ENCODE measurements at places on chromosomes 4 and X.

- DNase-seq, result no peak
Measured at GRCh38 chrX:1327651-1328304, 8.8 kb upstream of the IL3RA start.

GRCh38 chr4:69731847-69732246 is 28.6 kb downstream of the SULT1B1 start:
- no peak for DNase-seq

DNA sequence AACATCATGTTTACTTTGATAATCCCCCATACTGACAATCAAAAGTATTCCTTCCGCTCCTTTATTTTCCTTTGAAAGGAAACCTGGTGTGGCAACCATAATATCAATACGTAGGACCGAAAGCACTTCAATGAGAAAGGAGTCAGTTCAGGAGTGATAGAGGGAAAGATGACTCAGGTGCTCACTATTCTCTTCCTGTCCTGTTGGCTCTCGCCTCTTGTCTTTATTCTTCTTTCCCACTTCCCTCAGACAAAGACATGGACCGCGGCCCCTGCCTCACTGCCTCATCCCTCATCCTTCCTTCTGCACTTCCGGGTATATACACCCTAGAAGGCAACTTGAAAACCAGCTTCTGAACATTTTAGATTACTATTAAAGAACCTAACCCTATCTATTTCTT is 49.8 kb upstream of the TNIP3 start:
- DNase-seq, result no peak

GRCh38 chr4:170007113-170007512 is 19.1 kb downstream of the MFAP3L start:
- DNase-seq, result no peak

- DNase-seq, result no peak
Measured at GRCh38 chr4:100833906-100834305, 316.1 kb upstream of the EMCN start.

DNA sequence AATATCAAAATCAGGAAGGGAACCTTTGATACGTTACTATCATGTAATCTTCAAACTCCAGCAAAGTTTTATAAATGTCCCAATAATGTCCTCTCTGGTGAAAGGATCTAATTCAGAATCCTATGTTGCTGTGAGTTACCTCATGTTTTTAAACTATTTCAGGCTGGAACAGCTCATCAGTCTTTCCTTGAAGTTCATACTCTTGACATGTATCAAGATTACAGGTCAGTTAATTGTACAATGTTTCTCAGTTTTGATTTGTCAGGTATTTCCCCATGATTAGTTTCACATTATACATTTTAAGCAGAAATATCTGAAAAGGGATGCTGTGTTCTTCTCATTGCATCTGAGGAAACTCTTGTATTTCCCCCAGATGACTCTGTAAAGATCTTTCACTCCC is 136.5 kb upstream of the HS3ST1 start:
- no peak for DNase-seq

DNA sequence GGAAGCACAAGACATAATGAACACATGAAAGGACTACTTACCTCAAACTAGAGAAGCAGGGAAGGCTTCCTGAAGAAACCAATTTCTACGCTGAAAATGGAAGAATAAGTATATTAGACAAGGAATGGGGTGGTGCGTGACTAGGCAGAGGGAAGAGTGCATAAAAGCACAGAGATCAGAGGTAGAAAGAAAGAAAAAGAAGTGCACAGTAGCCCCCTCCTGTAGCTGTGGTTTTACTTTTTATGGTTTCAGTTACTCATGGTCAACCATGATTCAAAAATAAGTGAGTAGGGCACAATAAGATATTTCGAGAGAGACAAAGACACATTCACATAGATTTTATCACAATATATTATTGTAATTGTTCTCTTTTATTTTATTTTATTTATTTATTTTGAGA is 934.5 kb upstream of the INTU start:
- no peak for DNase-seq

GRCh38 chrX:38672646-38673045 is 111.3 kb downstream of the TSPAN7 start:
- DNase-seq, result no peak

DNA sequence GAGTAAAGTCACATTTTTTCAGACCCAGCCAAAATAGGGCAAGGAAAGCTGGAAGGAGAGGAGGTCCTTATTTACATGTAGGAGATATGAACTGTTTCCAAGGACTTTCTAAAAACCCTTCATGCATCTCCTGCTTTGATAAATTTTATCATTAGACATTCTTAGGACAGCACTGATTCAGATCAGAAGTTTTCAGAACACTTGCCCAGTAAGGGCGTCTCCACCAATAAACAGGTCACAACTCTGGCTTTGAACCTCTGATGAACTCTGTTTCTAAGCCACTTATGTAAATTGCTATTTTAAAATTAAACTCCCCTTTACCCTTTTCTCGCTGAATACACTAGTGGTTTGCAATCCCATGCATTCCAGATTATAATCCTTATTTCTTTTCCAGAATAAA is 505.3 kb upstream of the SLIT2 start:
- DNase-seq, result no peak

GRCh38 chr4:173318648-173319211 is 15.4 kb downstream of the HMGB2 start:
- no peak for DNase-seq

- DNase-seq, result no peak
Measured at GRCh38 chr4:6939761-6940743, 30.4 kb downstream of the TBC1D14 start.

- DNase-seq, result no peak
Measured at GRCh38 chr4:98747393-98748091, 89.1 kb upstream of the TSPAN5 start.

- no peak for DNase-seq
Measured at GRCh38 chrX:97638621-97639020, 754.9 kb downstream of the RPA4 start.

DNA sequence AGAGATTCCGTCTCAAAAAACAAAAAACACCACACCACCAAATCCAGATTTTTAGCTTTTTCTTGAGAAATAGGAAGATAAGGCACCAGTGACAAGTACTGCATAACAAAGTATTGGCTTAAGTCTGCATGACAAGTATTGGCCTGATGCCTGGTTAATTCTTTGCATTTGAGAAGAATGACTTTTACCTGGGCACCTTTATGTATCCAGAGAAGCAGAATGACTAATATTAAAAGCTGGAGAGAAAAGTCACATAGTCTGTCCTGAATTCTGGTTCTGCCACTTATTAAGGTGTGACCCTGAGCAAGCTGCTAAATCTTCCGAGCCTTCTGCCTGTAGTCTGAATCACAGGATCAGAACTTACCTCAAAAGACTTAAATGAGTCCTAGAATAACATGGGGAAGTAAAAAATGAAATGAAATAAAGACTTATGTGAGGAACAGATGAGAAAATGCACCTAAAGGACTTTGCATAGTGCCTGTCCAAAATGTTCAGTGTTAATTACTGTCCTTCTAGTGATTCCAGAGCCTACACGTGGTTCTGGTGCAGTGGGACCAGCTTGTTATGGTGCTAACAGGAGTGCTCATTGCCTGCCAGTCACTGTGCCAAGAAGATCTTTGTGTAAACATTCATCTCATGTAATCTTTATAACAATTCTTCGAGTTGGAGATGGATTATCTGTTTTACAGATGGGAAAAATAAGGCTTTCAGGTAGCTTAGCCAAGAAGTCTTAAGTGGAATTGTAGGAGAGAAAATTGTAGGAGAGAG is 31.6 kb downstream of the UGDH start:
- no peak for DNase-seq

- DNase-seq, result no peak
Measured at GRCh38 chr4:42460043-42460442, 62.8 kb downstream of the SHISA3 start.

DNA sequence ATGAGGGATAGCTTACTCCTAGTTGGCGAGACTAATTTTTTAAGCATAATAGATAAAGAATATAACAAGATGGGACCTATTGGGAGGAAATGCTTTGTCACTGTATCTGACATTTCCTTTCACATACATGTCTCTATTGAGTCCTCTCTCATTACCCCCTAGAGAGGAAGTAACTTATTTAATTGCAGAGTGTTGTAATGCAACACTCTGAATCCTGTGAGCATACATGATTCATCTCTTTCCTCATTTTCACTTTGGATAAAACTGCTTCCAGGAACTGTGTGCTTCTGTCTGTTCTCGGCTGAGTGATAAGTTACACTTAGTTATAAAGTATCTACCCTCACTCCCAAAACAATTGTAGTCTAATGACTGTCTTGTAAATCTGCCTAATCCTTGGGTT is 266.1 kb upstream of the ANXA10 start:
- DNase-seq, result no peak

DNA sequence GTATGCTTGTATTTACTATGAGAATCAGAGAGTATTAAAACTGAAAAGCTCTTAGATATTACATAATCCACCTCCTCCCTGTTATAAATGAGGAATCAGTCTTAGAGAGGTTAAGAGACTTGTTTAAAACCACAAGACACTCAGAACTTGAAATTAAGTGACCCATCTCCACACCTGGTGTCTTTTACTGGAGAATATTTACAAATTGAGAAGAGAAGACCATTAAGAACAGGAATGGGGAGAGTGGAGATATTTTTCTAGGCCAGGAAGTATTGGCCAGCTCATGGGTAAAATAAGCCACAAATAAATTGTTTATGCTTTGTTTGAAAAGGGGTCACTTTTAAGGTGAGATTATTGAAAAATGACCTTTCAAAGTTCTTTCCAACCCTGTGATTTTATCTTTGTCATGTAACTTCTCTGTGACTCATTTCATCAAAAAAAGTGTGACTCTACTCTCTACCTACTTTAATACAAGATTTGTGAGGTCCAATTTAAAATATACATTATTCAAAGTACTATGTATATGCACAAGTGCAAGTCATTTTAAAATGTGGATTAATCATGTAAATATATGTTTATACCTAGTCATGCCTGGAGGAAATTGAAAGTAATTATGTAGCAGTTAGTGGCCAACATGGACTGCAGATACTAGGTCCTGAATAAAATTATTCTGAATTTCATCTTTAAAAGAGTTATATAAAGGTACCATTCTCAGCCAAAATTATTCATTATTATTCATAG is 15.9 kb upstream of the COX7B2 start:
- no peak for DNase-seq

- no peak for DNase-seq
Measured at GRCh38 chrX:9327747-9328145, 137.1 kb upstream of the TBL1X start.

DNA sequence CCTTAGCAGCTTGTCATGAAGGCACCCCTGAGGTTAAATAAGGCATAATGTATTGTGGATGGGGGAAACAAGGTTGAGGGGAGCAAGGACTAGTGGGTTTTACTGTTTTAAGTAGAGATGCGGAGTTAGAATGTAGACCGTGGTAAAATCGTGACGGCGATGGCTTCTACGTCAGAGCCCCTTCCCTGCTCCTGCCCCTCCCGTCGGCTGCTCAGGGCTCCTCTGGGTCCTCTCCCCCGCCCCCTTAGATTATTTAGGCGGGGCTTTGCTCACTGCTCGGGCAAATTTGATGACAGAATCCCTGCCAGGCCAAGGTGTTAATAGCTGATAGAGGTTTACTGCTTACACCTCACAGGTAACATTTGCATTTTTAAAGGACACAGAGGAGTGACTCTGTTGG is 2.3 kb downstream of the FRMPD3 start:
- no peak for DNase-seq

- DNase-seq, result peak; percentile 70
Measured at GRCh38 chr4:16916719-16917337, 18.4 kb upstream of the LDB2 start.

DNA sequence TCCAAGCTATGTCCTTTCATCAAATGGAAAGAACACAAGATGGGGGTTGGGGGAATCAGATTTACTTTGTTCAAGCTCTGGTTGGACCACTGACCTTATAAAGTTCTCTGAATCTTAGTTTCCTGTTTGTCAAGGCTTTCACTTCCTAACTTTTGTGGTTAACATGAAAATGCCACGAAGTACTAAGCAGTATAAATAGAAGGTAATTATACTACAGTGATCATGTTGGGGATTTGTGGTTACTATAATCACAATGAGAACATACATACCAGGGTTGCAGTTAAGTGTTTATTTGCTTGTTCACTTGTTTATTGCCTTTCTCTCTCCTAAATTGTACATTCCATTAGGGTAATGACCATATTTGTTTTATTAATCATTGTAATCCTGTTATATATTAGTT is 53.2 kb downstream of the SPRY1 start:
- no peak for DNase-seq

- DNase-seq, result no peak
Measured at GRCh38 chr4:113815826-113816225, 54.3 kb upstream of the CAMK2D start.

GRCh38 chr4:185255868-185256267 is 46.5 kb downstream of the SNX25 start:
- DNase-seq, result no peak

DNA sequence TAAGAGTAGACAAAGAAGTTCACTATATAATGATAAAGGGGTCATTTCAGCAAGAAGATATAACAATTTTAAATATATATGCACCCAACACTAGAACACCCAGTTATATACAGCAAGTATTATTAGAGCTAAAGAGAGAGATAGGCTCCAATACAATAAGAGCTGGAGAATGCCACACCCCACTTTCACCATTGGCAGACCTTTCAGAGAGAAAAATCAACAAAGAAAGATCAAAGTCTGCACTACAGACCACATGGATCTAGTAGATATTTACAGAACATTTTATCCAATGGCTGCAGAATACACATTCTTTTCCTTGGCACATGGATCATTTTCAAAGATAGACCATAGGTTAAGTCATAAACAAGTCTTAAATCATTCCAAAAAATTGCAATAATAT is 479.7 kb upstream of the DIAPH2 start:
- DNase-seq, result no peak

DNA sequence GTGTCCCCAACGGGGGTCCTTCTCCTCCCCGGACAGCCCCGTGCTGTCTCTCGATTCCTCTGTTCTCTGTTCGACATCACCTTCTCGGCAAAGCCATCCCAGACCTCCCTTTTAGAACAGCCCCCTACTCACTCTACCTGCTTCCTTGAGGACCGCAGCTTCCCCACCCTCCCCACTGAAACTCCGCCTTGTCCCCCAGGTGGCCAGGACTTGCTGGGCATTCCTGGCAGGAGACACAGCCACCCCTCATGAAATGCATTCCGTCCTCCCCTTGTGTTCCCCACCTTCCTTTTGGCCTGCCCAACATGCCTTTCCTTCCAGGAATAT is 34.8 kb upstream of the GPR78 start:
- no peak for DNase-seq

GRCh38 chr4:176306837-176307665 is 12.7 kb upstream of the SPCS3 start:
- no peak for DNase-seq

DNA sequence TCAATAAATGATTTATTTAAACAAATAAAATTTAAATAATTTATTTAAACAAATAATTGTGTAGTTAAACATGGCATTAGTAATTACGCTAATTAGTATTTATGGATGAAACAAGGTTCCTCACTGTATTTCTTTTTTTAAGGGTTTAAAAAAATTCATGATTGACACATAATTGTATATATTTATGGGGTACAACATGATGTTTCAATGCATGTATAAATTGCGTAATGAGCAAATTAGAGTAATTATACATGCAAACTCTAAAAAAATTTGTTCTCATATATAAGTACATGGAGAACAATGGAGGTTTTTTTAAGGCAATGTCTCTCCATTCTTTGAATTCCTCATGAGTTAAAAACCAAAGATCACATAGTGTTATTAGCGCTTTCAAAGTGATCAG is 115.7 kb upstream of the KLF3 start:
- no peak for DNase-seq

GRCh38 chr4:88779431-88779830 is 81.8 kb upstream of the NAP1L5 start:
- DNase-seq, result no peak

GRCh38 chr4:11337287-11337686 is 91.4 kb downstream of the HS3ST1 start:
- DNase-seq, result no peak

- no peak for DNase-seq
Measured at GRCh38 chrX:40108959-40109287, 11.2 kb upstream of the BCOR start.

All from stimulated activated CD4-positive, alpha-beta T cell treated with anti-CD3 and anti-CD28 coated beads, Interleukin-2, amount 100 ng/mL, for 48 hours (primary cell).